ENCODE measurements at places on chromosomes 1 and 21.

GRCh38 chr1:202862679-202863560 lies 26.0 kb downstream of the RABIF start:
- no peak for DNase-seq

GRCh38 chr1:199982606-199983005 lies 44.9 kb upstream of the NR5A2 start:
- no peak for DNase-seq

GRCh38 chr21:14054682-14055081 lies 156.1 kb downstream of the LIPI start:
- no peak for DNase-seq

- no peak for DNase-seq
Measured at GRCh38 chr1:50775740-50776139, 184.3 kb downstream of the FAF1 start.

GRCh38 chr1:167233373-167233772 lies 12.7 kb downstream of the POU2F1 start:
- DNase-seq = no peak

GRCh38 chr1:41975850-41976569 lies 57.3 kb upstream of the HIVEP3 start:
- DNase-seq = no peak

GRCh38 chr1:224524679-224525078 lies 90.1 kb upstream of the WDR26 start:
- DNase-seq = no peak

- DNase-seq = no peak
Measured at GRCh38 chr1:150553392-150554085, 4.3 kb downstream of the ADAMTSL4 start.

GRCh38 chr1:56034222-56034621 lies 545.1 kb downstream of the PLPP3 start:
- no peak for DNase-seq

DNA sequence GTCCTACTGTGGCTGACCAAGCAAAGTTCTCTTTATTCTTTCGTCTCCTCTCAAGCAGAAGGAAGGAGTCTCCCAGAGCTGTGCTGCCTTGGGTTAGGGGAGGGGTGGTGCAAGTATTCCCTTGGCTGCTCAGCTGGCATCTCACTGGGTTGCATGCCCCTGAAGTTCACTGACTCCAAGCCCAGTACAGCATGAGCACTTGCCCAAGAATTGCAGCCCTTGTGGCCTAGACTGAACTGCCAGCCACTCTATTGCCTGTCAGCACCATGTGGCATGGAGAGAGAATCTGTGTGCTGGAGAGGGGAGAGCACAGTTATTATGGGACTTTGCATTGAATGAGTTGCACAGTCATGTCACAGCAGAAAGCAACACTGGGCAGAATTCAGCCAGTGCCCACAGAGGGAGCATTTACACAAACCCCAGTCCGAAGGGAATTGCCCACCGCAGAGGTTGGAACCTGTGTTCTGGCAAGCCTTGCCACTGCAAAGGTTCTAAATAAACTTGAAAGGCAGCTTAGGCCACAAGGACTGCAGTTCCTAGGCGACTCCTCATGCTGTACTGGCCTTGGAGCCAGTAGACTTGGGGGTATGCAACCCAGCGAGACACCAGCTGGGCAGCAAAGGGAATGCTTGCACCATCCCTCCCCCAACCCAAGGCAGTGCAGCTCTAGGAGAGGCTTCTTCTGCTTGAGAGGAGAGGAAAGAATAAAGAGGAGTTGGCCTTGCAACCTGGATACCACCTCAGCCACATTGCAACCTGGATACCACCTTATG lies 28.8 kb downstream of the DR1 start:
- no peak for DNase-seq

- peak; percentile 87 for DNase-seq
Measured at GRCh38 chr21:41425954-41426675, at the start of gene MX1. MX1 (plus strand) TSS chr21:41426239; CDS start chr21:41432071, 5,832 bp downstream.

DNA sequence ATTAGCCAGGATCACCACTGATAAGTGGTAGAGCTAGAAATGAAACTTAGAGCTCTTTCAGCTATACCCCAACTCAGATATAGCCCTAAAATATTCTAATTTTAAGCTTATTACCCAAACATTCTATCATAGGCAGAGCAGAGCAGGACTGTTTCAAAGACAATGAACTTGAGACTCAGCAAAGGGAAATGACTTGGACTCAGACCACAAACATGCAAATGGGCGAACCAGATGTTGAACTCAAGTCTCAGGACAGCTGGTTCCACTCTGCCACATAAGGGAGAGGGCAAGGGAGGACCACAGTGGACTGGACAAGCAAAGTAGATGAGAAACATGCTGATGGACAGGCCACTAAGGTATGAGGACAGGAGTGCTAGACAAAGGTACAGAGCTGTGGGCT lies 315.3 kb downstream of the OMA1 start:
- no peak for DNase-seq

- no peak for DNase-seq
Measured at GRCh38 chr1:76186554-76187170, 112.1 kb downstream of the ST6GALNAC3 start.

GRCh38 chr1:211305044-211305443 lies 21.6 kb upstream of the TRAF5 start:
- peak; percentile 69 for DNase-seq

DNA sequence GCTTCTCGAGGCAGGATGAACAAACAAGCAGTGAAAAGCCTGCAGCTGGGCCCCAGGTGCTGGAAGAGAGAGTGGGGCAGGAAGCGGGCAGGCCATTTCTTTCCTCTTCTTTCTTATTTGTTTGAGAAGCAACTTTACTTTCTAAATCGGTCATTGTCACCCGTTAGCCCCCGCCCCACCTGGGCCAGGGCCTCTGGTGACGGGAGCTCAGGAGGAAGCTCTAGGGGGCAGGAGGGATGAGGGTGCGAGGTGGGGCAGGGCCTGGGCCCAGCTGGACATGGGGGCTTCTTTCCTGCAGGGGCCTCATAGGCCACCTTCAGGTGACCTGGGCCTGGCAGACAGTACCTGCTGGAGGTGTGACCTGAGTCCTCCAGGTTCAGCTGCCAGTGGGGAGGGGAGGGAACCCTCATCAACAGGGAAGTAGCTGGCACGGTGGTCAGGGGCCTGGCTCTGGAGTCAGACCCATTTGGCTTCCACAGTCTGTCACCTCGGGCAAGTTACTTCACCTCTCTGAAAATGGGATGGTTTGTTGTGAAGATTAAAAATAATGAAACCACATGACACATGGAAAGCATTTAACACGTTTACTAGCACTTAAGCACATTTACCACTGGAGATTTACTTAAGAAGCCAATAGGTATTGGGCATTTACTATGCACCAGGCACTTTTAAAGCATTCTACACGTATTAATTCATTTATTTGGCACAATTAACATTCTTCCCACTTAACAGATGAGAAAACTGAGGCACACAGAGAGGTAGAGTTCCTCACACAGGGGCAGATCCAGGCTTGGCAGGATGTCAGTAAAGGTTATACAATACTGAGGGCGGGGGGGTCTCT lies 54.1 kb upstream of the ID3 start:
- peak; percentile 52 for DNase-seq
